ENCODE measurements at places on chromosomes 2 and 18. TPM values are rescaled to one million over a fixed set of nuclear protein-coding genes. Genes with fewer than 3 reads are reported as not detected.

MYO7B gene
- total RNA-seq, result 0.32 TPM

GRCh38 chr18:3207565-3207964 is 12.2 kb downstream of the MYOM1 start:
- no peak for DNase-seq

GRCh38 chr2:147806846-147807245 is 38.0 kb upstream of the ACVR2A start:
- no peak for DNase-seq

- DNase-seq, result no peak
These were observed 481.8 kb downstream of the SPAG16 start for GRCh38 chr2:213766062-213766461.

DNA sequence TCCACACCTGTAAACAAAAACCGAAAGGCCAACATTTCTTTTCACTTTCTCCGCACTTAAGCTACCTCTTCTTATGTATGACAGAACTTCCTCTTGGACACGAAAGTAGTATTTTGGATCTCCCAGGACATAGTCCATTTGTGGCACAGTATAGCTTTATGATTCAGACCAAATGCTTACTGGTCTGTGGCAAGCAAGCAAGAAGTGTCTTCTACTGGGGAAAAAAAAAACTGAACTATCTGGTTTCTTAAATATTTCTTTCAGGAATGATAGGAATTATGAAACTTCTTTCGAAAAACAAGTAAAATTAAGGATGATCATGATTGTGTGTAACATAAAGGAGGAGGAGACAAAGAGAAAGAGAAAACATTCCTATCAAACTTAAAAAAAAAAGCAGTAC is 33.6 kb downstream of the SRBD1 start:
- no peak for DNase-seq

ASIC4 gene
- total RNA-seq, result 0.29 TPM

DNA sequence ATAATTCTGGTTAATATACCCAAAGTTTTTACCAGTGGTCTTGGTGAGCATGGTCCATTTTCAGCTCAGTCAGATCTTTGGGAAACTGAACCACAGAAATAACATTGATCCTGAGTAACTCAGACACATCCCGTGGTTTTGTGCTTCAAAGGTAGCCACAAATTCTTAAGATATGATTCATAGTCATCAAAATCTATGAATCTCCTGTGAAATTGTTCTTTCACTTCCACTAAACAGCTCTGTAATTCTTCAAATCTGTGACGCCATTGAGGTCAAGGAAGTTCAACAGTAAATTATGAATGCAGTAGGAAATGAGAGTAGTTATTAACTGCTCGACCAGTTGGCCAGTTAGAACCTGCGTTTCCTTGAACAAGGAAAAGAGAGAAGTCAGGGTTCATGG is 147.3 kb downstream of the IRS1 start:
- no peak for DNase-seq

DNA sequence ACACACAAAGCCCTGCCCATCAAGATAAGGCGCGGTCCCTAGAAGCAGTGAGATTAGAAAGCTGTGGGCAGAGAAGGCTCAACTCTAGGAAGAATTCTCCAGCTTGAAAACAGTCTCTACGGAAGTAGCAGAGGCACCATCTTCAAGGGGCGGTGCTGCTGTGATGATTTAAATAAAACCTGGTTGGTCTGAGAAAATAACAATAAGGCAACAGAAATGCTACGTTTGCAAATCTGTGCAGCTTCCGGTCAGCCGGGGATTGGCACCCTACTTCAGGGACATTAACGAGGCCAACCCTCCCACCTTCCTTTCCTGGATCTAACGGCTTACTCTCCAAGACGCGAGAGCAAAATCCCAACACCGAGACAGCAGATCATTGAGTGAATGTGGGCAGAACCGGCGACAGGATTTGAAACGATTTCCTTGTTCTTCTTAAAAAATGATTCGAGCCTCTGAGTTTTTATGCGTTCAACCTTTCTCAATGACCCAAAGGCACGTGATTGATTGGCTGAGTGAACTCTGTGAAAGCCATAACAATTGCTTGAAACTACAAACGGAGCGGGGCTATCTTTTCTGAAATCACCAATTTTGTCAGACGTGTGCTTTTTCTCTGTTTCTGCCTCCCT is 93.7 kb upstream of the ZNF516 start:
- no peak for DNase-seq

DNA sequence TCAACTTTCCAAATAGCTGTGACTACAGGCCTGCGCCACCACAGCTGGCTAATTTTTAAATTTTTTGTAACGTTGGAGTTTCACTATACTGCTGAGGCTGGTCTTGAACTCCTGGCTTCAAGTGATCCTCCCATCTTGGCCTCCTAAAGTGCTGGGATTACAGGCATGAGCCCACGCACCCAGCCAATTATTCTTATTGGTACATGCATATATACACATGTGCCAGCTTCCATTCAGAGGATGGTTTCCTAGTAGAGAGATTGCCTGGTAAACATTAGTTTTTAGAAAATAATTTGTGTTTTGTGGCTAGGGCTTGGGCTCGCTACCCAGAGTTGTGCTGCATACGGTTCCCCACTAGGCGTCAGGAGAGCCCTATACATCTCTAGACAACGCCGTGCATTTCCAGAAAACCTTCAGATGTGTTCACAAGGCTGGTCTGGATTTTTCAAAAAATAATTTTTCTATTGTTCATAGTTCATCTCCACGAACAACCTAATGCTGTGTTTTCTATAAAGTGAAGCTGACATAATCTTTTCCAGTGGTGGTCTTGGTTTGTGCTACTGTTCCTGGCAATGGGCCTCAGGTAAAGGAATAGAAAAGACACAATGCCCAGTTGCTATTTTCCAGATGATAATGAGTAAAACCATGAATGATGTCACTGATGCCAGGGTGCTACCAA is 14.6 kb upstream of the AFG3L2 start:
- DNase-seq, result peak; percentile 81

DNA sequence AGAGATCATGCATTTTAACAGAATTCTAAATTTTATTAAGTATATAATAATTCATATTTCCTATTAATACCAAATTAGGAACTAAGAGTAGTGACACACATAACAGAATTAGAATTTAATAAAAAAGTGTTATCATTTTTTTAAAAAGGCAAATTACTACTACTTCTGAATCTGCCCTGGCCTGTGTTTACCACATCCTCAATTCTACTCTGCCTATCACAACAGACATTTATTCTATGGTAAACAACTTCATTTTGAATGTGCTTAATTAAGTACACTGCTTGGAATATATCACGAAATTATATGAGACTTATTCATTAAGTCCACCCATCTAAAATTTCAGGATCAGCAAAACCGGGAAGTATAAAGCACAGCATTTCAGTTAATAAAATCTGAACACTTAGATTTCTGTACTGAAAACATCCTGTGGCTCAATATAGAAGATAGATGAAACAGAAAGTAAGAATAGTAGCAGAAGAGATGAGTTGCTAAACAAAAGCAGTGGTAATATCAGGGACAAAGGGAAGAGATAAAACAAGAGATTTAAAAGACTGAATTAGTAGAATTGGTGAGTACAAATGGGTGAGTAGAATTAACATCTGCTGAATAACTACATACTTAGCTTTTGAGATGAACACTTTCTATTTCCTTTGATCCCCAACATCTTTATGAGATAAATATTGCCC is 3.7 kb downstream of the SMC6 start:
- DNase-seq, result no peak

GRCh38 chr2:24400207-24400907 is 40.0 kb upstream of the ITSN2 start:
- no peak for DNase-seq

CTAGE1 gene
- not detected for total RNA-seq

DNA sequence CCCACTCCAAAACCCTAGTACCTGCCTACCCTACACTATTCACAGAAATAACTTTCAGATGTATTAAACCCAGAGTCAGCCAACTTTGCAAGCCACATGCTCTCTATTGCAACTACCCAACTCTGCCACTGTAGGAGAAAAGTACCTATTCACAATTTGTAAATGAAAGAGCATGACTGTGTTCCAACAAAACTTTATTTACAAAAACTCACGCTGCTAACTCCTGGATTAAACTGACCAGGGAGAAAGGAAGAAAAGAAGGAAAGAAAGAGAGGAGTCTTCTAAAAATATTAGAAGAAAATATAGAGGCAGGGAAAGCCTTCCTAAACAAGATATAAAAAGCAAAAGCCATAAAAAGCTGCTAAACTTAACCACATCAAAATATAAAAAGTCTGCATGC is 24.6 kb downstream of the SLC1A4 start:
- no peak for DNase-seq

VSNL1 gene
- total RNA-seq, result not detected

GRCh38 chr2:142940606-142941223 is 63.3 kb downstream of the KYNU start:
- no peak for DNase-seq
